ENCODE measurements at places on chromosomes 2 and 18.

DNA sequence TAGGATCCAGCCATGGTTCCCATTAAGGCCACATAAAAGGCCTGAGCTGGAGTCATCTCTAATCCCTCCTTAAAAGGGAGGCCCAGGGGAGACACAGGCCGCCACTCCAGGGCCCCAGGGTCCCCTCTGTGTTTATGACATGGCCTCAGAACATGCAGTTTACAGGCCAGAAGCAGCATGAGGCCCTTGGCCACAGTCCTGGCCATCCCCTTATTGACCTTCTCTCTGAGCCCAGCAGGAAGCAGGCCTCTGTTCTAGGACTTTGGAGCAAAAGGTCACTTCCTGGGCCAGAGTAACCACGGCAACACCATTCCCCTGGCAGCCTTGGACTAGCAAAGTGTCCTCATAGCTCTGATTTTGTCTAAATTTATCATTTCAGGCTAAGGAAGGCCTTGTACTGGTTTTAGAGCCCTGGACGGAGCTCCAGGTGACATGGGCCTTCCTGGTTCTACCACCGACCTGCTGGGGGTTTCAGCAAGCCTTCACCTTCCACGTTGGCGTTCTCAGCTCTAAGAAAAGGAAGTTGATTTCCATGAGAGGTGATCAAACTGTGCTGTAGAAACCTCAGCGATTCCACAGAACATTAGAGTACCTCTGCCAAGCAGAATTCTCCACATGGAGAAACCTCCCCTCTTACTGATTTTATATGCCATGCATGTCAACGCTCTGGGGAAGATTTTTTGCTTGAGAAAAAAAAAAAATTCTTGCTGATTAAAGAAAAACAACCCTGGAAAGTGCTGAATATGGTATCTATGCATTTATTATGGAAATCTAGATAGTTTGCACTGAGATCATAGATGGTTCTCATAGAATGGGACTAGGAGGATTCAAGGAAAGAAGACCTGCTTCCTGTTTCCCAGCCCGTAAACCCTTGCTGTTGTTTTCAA is 53.7 kb downstream of the HS1BP3 start:
- DNase-seq: peak; percentile 53

DNA sequence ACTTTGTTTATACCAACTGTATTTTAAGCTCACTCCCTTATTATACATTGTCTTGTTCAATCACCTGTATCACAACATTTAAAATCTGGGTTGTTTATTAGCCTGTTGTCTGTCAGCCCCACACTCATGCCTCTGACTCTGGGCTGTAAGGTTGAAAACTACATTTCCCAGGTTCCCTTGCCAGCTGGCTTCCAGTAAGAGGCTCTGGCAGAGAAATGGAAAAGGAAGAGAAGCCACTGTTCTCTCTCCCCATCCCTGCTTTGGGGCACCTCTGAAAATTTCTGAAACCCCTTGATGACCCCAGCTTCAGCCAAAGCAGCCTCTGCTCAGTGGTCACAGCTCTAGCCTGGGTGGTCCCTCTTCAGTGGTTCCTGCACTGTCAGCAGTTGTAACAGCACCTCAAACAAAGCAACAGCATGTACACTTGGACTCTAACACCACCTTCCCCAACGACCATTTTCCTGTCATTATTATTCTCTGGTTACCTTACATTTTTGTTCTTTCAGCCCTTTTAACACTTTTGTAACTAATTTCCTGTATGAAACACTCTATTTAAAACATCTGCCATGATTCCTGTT is 108.9 kb upstream of the LGALSL start:
- no peak for DNase-seq

GRCh38 chr2:105674401-105674800 is 70.3 kb upstream of the NCK2 start:
- no peak for DNase-seq

DNA sequence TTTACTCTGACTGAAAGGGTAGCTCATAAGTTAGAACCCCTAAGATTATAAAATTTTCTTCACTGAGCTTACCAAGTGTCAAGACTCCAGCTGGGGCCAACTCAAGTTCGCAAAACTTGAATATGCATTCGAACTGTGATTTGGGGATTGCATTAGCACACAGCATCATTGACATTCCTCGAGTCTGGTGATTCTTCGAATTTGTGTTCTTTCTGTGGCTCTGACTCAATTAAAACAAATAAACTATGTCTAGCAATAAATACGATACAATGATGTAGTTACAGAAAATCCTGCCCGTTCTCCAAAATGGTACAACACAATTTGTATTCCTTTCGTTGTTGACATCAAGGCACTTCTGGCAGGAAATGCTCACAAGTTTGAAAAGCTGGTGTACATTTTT is 11.1 kb downstream of the CCL20 start:
- no peak for DNase-seq

GRCh38 chr2:194424683-194425209 is 1232.3 kb upstream of the SLC39A10 start:
- DNase-seq: no peak

- DNase-seq: no peak
Observed at GRCh38 chr2:134335601-134336000, 81.7 kb downstream of the MGAT5 start.

DNA sequence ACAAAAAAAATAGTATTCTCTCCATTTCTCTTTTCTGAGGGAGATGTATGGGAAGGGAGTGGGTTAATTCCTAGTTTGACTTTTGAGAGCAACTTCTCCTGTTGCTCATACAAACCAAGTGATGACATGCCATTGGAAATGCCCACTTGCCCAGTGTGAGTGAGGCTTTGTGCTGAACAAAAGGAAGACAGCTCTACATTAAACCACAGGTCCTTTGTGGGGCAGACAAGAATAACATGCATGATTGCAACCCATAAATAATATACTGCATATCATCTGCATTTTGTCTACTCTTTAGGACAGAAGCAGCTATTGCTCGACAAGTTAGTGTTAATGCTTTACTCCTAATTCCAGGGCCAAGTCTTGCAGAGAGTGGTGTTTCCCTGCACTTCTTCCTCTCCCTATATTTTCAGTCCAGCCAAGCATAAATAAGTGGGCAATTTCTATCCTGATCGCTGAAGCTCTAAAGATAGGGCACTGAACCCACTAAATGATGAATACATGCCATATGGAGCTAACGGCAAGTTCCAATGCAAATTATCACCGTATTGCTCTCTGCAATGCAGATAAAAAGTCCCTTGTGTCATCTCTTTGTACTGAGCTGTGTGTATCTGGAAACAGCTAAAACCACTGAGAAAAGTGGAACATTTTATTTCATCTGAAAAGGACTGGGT is 19.4 kb upstream of the EHBP1 start:
- no peak for DNase-seq

DNA sequence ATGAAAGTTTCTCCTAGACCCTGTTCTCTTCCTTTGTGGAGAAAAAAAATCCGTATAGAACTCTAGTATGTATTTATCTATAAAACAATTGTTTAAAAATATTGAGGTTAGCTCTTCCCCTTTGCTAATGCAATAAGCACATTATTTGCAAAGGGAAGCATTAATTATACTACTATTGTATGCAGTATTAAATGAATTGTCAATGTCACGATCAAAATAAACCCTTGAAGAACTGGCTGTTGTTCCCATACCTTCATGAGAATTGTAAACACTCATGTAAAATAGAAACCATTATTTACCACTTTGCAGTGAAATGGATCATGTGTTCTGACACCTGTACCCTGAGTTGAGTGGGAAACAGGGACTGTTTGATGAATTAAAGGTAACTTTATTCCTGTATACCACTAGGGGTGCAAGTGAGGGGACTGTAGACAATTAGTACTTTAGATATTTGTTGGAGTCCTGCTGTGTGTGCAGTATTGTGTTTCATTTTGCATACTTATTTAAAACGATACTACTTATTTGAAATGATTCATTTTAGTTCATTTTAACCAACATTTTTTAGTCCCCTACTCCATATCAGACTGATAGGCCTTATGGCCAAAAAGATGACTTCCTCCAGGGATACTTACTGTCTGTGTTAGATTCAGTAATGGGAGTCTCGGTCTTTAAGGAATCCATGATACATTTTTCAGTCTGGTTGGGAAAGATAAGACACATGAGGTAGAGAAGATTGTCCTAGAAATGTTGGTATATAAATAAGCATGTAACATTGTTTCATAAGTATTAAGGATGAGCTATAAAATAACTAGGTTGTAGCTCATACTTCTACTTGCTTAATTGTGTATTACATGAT is 7.9 kb downstream of the PKP4 start:
- DNase-seq: no peak

DNA sequence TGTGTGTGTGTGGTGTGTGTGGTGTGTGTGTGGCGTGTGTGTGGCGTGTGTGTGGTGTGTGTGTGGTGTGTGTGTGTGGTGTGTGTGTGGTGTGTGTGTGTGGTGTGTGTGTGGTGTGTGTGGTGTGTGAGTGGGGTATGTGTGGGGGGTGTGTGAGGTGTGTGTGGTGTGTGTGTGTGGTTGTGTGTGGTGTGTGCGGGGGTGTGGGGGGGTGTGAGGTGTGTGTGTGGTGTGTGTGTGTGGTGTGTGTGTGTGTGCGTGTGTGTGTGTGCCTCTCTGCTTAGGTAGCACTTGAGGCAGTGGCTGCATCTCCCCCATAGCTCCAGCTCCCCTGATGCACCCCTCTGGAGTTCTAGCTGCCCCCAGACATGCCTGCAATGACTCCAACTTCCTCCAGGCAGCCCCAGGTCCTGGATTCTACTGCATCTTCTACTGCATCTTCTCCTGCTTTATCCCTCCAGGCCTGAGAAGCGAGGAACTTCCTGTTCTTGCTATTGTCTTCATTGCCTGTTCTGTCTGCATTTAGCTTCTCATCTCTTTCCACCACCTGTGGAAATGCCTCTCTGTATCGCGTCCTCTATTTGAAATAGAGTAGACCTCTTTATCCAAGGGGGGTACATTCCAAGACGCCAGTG is 22.2 kb upstream of the MLPH start:
- peak; percentile 11 for DNase-seq

DNA sequence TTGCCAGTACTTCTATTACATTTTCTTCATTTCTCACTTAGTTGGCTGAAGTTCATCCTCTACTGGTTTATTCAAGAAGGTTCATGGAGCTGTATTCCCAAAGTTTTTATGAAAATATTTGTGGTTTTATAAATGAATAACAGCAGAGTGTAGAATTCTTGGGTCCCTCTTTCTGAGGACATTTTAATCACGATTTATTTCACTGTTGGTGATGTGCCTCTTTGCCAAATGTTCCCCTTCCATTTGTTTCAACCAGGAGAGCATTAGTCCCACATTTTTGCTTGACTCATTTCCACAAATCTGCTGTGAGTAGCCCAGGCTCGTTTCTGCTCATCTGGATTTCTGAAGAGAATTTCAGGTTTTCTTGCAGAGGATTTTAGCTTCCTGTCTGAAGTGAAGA is 20.8 kb downstream of the COPS7B start:
- DNase-seq: no peak

GRCh38 chr2:22942441-22942840 is 442.5 kb upstream of the KLHL29 start:
- DNase-seq: no peak

DNA sequence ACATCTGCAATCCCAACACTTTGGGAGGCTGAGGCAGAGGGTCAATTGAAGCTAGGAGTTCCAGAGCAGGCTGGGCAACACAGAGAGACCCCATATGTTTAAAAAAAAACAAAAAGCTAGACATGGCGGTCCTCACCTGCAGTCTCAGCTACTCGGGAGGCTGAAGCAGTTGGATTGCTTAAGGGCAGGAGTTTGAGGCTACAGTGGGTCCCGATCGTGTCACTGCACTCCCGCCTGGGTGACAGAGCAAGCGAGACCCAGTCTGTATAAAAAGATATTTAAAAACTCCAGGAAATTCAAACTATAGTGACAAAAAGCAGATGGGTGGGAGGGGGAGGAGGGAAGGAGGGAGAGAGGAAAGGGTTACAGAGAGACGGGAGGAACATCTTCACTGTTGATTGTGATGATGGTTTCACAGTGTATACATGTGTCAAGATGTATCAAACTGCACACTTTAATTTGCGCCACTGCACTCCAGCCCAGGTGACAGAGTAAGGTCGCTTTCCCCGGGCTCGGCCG is 942 bp upstream of the ZNF236 start:
- no peak for DNase-seq

DNA sequence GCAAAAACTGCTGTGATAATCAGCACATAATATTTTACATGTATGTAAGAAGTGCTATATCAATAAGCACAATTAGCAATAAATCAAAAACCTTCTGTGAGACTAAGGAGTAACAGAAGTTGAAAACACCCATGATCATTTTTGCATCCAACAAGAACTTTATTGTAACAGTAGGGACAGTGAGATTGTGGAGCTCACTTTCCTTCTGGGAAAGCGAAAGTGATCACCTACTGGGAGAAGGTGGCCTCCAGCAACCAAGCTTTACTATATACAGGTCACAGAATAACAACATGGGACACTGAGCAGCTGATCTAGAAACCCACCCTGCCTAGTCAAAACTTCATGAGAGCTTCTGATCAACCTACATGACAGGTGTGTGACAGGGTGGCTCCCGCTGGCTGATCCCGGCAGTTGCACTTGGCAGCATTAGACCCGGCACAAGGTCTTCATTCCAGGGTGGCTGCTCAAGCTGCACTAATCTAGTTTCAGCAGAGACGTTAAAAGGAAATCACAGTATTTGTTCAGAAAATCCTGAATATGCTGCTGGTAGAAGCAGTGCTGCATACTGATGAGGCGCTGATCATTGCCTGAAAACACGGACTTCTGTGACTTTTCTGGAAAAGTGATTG is 63.5 kb upstream of the ARL5A start:
- DNase-seq: no peak

DNA sequence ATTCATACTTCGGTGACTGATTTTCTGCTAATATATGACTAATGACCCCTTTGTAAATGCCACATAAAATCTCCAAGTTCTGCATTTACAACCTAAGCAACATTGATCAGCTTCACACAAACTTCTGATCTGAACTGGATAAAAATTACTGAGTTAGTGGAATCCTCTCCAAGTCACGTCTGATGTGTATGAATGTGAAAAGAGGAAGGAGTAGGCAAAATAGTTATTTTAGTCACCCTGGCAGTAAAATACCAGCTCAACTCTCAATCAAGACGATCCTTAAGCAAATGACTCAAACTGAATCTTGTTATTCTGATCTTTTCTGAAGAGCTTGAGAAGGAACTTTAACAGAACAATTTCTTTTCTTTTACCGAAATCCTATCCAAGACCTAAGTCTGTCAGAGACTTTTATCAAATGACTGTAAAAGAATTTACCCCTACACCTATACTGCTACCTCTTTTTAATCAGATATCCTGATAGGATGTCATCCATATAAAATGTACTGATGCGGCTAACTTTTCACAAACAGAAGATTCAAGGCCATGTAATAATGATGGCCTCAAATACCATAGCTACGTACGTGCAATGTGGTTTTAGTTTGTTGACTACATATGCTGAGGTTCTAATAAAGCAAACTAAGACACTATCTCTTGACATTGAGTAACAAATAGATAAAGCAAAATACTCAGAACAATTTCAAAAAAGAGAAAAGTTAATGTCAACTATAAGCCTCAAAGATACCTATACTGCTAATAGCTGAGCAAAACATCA is 23.7 kb downstream of the CUL3 start:
- no peak for DNase-seq

All from left hindlimb (tissue), 1 donor.